ENCODE measurements at places on chromosomes 6 and 20.

DNA sequence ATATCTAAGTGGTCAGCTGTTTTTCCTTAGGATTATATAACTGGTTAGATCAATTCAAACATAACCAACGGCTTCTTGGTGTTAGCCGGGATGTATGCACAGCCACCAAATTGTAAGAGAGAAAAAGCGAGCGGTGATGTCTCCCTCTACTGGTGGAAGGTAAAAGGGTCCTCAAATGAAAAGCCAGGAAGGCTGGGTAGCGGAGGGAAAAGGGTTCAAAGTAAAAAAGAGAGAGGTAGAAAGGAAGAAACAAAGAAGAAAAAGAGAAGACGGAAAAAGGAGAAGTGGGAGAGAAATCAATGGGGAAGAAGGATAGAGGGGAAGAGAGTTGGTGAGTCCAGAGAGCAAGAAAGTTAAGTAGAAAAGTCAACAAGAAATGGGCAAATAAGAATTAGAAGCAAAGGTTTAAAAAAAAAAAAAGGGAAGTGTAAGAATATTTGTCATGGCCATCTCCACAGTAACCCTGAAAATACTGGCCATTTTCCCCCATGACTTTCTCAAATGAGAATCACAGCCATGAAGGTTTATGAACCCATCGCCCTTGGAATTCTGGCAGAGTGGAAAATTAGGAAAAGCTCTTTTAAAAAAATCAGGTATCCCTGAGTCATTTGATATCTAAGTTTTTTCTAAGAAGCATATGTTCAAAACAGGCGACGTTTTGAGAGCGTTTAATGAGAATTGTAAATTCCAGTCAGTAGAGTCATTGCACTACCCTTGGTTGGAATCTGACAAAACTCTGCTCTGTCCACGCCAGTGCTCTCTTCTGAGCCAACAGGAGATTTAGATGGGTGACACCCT, 155.6 kb upstream of the SNX9 start:
- DNase-seq: peak; percentile 66

DNA sequence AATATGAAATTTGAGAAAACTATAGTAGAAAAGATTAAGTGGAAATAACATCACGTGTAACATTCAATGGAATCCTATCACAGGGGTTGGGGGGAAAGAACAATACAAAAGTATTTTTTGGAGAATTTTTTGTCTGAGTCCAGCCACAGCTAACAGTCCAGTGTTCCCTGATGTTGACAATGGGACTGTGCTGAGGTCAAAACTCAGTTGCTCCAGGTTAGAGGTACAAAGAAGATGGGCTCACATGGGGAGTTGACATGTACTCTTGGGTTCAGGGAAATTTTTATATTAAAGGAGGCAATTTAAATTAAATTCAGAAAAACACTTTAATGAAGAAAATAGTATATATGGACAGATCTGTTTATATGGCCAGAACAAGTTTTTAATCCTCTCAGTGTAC, 995 bp downstream of the MYCT1 start:
- no peak for DNase-seq

- DNase-seq: no peak
These were observed 66.9 kb upstream of the BHLHE23 start for GRCh38 chr20:63073738-63074065.

GRCh38 chr6:158962371-158962770, 37.6 kb downstream of the RSPH3 start:
- peak; percentile 19 for DNase-seq

DNA sequence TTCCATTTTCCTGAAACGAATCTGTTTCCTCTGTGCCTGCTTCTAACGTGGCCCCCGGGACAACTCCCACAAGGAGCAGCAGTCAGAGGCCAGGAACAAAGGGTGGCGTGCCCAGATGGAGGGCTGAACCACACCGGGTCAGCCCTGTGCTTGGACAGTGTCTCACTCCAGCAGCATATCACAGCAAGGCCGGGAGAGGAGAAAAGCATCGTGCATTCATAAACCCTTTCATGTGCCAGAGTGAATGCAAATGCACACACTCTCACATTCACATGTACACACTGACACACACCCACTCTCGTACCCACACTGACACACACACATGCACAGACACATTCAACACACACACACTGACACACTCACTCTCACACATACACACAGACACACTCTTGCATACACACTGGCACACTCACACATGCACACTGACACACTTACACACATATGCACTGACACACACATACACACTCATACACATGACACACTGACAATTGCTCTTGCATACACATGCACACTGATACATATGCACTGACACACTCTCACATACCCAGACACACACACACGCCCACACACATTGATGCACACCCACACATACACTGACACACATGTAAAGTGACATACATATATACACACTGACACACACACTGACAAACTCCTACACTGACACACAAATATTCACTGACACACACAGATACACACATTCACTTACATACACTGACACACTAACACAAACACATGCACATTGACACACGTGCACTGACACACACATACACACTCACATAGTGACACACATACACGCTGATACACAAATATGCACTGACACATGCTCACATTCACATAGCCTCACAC, 237.0 kb downstream of the LRFN2 start:
- no peak for DNase-seq

All from fibroblast of skin of right biceps (primary cell).